ENCODE measurements at places on chromosomes 2 and 18.
A peak's percentile ranks its signal among the peaks of the same experiment; 100 is the strongest.

- peak; percentile 83 for DNase-seq
Measured at GRCh38 chr18:8293184-8293583, 316.1 kb upstream of the RAB12 start.

- no peak for DNase-seq
Measured at GRCh38 chr2:2306878-2307277, 24.2 kb downstream of the MYT1L start.

DNA sequence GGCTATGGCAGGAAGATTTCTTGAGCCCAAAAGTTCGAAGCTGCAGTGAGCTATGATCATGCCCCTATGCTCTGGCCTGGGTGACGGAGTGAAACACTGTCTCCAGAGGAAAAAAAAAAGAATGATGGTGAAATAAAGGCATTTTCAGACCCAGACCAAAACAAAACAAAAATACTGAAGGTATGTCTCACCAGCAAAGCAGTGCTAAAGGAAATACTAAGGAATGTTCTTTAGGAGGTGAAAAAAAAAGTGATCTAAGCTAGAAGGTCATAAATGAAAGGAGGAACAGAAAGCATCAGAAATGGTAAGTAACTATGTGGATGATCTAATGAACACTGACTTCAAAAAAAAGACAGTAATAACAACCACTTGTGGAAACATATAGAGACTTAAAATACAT is 18.7 kb downstream of the SS18 start:
- no peak for DNase-seq

DNA sequence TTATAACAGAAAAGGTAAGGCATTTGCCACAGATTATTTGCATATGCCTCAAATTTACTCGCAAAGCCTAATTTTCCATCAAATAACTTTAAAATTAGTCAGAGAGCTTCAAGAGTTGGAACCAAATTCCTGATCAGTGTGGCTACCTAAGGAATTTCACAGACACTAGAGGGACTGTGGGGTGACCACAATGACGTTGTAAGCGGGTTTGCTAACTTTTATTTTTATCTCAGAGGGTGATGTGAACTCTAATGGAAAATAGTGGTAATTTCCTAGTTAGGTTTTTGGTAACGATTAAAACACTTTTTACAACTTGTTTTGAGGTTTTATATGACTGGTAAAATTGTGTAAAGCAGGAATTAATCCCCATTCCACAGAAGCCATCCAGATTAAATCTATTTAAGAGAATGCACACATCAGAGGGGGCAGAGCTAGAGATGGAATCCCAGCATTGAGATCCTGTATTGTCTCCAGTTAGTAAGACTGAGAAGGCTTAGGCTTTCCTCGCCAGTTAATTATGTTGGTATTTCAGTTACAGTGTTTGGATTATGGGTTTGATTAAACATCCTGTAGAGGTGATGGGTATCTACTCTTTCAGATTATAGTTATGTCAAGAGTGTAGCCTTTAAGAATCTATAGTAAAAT is 129.0 kb downstream of the GPD2 start:
- peak; percentile 53 for DNase-seq

GRCh38 chr2:240460781-240461431 is 25.4 kb downstream of the GPC1 start:
- DNase-seq = no peak

DNA sequence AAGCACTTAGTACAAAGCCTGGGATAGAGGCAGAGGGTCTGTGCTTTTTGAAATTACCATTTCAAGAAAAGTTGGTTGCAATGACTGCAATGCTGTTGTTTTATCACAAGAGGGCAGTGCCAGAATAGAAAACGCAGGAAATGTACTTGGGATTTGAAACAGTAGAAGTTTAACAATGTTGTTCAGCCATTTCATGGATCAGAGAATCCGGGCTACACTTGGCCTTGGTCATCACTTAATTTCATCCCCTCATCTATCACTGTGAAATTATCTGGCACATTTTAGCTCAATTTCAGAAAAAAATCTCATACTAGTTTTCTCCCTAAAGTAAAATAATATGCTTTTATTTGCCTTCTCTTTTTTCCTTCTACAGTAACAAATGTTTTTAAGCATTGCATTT is 70.8 kb downstream of the RAPGEF4 start:
- DNase-seq = peak; percentile 67

DNA sequence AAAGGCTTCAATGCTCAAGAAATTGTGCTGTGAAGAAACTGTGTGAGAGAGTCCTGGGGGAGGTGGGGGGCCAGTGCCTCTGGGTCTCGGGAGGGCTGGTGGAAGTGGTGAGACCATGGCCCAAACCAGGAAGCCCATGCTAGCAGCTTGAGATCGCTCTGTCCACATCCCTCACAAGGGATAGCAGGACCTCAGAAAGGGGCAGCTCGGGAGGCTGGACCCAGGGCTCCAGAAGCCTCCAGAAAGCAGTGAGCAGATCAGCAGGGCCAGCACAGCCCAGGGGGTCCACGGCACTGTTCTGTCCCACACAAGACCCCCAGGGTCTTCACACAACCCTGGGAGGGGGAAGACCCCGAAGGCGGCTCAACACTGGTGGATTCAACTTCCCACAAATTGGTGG is 24.1 kb downstream of the ST8SIA5 start:
- DNase-seq = no peak

DNA sequence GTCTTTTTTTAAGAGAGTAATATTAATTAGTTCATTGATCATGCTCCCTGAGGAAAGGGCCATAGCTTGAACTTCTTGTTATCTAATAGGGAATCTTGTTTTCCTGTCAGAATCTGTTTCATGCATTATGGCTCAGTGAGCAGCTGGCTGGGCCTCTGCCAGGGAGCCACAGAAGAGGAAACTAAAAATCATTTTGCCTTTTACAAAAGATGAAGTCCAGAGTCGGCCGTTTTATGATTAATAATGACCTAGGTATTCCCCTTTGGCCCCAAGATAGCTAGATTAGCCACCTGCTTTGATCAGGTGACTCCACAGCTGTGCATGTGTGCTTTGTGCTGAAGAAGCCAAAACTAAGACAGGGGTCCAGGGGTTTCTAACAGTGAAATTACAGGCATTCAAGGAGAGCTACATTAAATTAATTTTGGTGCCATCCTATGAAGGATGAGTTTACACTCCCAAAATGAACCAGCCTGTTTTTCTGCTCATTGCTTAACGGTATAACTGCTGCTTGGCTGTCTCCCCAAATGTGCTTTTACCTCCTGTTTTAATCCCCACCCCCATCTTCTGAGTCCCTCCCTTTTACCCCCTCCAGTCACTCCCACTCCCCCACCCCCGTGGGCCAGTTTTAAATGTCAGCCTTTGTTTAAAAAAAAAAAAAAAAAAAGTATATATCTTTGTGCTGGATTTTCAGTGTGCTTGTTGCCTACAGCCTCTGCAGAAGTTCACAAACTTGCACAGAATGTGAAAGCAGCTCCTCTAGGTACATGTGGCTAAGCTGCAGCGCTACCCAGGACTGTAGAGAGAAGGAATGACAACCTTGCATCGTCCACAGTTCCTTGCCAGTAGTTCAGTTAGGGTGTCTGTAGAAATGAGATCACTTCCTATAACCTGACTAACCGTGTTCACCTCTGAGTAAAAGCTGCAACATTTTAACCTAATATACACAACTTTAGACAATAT is 93.1 kb downstream of the CABLES1 start:
- no peak for DNase-seq

DNA sequence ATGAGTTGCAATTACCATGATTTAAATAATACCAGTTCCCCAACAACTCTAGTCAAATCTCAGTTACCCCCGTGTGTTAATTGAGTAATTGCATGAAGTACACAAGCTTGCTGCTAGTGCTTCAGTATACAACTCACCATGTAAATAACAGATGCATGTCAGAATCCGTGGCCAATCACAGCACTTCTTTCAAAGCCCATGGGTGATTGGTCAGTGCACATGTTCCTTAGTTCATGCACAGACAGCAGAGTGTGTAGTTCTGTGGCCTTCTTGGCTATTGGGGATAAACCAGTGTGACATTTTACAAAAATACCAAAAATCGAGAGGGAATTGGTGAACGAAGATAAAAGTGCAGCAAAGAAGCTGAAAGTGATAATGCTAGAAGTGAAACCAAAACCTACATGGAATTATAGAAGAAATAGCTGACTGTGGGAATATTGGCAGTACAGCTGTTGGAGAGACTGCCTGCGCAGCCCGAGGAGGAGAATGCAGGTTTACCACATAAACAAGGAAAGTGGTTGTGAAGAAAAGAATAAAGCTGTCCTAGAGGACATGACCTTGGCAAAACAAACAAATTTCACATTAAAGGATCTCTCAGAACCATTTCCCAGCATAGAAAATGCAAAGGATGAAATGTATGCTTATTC is 59.4 kb downstream of the NEDD4L start:
- DNase-seq = peak; percentile 73

DNA sequence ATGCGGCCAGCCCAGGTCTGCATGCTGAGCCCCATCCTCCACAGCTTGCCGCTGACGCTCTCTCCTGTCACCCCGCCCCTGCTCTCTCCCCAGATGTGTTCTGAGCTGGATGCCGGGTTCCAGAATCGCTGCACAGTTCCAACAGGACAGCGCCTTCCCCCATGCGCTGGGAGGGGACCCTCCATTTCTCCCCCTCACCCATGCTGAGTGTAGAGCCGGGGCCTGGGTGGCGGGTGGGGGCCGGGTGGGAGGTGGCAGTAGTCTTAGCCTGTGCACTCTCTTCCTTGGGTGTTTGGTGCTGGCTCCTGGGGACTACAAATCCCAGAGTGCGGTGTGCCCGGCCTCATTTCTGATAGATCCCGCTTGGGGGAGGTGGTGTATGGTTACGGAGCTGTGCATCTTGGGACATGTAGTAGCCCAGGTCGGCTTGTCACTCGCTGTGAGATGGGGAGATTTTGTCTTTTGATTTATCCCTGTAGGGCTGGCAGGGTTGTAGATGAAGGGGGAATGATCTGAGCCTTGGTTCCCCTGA is 6.8 kb downstream of the DNAJB2 start:
- no peak for DNase-seq

GRCh38 chr2:44559108-44559507 is 197.4 kb downstream of the CAMKMT start:
- no peak for DNase-seq

DNA sequence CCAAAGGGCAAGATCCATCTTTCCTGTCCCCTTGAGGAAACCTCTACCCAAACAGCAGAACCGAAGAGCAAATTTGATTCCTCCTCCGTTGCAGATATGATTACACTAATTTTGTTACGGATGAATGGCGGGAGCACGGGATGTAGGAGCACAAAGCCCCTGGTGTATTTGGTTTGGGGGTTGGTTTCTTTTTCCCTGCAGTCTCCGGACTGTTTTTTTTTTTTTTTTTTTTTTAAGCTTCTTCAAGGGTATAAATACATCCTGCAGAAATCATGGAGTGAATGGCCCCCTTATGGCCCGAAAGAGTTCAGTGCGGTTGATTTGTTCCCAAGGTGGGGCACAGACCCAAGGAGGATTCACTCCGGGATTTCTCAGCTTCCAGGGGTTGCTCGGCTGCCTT is 135.3 kb upstream of the SH3BP4 start:
- DNase-seq = peak; percentile 9

DNA sequence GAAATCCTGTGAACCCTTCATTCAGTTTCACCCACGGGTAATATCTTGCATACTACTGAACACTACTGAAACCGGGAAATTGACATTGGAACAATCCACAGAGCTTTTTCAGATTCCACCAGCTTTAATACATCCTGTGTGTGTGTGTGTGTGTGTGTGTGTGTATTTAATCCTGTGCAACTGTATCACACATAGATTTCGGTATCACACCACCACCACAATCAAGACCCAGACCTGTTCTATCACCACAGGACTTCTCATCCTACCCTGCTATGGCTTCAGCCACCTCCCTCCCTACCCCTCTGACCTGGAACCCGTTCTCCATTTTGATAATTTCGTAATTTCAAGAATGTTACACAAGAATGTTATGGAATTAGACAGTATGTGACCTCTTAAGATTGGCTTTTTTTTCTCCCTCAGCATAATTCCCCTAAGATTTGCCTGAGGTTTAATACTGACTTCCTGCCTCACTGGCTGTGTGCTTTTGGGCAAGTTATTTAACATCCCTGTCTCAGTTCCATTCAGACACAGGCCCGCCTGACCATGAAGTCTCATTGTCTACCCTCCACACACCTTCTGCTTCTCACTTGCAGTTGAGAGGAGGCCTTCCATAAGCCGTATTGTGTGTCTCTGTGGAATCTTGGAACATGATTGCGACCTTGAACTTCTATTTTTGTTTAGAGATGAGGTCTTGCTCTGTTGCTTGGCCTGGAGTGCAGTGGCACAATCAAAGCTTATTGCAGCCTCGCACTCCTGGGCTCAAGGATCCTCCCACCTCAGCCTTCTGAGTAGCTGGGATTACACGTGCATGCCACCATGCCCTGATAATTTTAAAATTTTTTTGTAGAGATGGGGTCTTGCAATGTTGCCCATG is 14.4 kb upstream of the TMEM131 start:
- DNase-seq = no peak

DNA sequence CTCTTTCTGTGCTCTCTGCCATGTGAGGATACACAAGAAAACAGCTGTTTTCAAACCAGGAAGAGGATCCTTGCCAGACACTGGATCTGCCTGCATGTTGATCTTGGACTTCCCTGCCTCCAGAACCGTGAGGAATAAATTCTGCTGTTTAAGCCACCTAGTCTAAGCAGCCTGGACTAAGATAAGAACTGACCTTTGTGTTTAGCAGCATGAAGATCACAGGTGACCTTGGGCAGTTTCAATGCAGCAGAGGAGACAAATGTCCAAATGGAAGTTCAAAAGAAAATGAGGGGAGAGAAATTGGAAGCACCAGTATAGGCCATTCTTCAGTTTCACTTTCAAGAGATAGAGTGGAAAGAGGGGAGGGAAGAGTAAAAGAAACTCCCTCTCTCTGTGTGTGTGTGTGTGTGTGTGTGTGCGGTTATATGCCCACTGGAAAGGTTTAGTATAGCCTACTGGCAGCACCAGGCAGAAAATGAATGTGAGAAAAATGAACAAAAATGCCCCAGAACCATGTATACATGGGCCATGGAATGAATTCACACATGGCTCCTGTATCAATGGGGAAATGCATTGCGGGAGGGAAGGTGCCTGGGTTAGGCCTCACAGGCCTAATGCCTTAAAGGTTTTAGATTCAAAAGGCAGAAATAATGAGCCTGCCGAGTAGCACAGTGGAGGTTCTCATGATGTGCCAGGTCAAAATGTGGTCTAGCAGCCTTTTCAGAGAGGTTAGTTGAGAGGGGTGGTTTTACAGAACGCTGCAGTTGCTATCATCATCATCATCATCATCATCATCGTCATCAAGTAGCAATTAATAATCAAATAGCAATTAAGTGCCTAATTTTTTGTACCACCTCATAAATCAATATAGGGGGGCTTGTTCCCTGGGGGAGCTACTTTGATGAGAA is 1.1 kb upstream of the CERS6 start:
- DNase-seq = no peak

DNA sequence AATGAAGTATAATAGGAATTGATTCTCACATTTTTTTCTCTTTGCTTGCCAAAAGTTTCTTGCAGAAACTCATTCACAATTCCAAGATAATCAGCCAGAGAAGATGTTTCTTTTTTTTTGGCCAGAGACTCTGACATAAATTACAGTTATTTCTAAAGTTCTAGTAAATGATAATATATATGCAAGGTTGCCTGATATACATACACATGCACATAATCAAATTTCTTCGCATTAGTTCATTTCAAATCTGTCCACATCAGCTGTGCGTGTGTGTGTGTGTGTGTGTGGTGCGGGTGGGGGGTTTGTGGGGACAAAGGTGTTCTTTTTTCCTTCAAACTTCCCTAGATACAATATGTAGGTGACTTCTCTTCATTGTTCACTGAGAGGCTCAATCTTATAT is 33.2 kb downstream of the OSGEPL1 start:
- no peak for DNase-seq
